ENCODE measurements at places on chromosomes 6 and 20.

DNA sequence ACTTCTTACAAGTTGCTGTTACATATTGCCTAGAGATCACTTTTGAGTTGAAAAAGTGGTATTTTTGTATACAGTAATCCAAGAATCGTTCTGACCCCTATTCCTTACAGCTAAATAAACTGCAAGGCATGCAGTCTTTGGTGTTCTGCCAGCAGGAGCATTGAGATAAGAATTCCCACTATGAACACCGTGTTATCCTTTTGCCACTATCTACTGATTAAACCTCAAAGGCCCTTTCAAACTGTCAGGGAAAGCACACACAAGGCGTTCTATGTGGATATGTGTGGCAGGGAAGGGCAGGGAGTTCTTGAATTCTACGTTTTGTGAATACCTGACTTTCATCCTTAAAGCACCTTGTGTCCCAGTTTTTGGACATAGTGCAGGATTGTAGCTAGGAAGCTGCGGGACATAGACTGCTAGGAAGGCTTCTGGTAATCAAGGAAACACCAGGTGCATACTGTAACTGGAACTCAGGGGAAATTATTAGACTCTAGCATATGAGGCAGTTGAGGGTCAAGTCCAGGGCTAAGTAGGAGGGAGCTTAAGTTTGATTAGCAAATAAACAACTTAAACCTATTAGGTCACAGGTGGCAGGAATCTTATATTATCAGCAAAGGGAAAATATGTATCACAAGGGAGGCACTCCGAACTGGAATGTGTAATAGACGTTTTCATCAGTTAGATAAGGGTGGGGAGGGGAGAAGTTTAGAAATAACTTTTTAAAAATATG, 506.6 kb downstream of the RNF144B start:
- DNase-seq: no peak

DNA sequence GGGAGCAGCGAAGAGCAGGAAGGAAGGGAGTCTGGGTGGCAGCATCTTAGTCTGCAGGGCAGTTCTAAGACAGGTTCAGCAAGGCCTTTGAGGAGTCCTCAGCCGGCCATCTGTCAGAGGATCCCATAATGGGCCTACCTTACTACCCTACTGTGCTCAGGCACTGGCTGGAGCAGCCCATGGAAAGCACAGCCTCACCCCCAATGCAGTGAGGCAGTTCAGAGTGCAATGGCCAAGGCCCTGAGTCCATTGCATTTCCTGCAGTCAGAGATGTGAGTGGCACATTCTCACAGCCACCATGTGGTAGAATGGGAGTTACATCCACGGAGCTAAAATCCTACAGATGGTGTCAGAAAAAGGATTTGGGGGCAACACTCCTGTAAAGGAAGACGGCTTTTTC, 19.4 kb upstream of the OVOL2 start:
- no peak for DNase-seq

DNA sequence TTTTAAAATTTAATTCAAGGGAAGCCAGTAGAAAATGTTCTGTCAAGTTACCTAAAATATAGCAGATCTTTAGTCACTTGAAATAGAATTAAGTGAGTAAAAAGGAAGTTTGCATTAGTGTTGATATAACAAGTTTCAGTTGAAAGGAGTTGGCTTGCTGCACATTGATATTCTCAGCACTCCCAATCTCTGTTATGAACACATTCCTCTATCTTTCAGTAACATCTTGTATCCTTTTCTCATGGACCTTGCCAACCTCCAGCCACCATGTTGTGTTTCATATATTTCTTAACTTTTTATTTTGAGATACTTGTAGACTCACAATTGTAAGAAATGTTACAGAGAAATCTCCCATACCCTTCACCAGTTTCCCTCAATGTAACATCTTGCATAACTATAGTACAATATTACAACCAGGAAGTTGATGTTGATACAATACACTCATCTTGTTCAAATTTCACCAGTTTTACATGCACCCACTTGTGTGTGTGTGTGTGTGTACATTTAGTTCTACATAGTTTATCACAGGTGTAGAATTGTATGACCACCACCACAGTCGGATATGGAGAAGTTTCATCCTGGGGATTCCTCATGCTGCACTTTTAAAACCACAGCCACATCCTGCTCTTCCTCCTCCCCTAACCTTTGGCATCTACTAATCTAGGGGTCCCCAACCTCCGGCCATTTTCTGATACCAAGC, 20.2 kb upstream of the PAQR8 start:
- no peak for DNase-seq

DNA sequence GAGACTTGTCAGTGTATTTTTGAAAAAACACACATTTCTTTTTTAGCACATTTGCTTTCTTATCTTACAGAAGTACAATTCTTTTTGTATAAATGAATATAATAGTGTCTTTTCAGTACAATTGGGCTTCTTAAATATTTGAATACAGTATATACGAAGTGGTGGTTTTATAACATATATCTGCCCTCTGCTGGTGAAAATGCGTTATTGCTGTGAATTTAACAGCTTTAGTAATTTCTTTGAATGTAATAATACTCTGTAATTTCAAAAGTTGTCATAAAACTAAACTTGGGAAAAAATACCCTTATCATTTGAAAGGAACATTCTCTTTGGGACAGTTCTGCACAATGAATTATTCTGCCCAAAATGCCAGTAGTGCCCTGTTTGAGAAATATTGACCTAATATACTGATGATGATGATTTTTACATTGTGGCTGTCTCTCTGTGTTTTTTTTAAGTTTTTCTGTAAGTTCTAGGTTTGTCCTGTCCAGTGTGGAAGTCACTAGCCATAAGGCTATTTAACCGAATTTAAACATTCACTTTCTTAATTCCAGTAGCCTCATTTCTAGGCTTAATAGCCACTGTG, 19.0 kb downstream of the SMAP1 start:
- peak; percentile 24 for DNase-seq

- no peak for DNase-seq
Measured at GRCh38 chr6:45832063-45832462, 183.6 kb downstream of the CLIC5 start.

GRCh38 chr6:170012037-170012330, 260.6 kb downstream of the ERMARD start:
- DNase-seq: no peak
